ENCODE measurements at places on chromosomes 13 and 19.

- DNase-seq, result no peak
Measured at GRCh38 chr19:5070930-5071329, 102.0 kb downstream of the KDM4B start.

- DNase-seq, result no peak
Measured at GRCh38 chr13:38630780-38631179, 56.1 kb upstream of the FREM2 start.

DNA sequence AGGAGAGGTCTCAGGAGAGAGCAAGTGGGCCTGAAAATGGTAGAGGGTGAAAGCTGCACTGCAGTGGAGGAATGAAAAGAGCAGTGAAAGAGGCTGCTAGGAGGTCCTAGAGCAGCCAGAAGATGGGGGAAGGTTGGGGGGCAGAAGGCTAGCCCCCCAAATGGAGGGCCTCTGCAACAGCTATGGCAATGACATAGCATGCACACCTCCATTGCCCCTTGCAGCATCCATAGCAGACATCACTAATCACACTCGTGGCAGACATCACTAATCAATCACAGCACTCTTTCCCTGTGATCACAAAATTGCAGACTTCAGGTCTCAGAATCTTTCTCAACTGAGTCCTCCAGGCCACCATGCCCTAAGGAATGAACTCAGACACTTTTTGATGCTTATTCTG is 21.9 kb downstream of the CCL25 start:
- DNase-seq, result no peak

DNA sequence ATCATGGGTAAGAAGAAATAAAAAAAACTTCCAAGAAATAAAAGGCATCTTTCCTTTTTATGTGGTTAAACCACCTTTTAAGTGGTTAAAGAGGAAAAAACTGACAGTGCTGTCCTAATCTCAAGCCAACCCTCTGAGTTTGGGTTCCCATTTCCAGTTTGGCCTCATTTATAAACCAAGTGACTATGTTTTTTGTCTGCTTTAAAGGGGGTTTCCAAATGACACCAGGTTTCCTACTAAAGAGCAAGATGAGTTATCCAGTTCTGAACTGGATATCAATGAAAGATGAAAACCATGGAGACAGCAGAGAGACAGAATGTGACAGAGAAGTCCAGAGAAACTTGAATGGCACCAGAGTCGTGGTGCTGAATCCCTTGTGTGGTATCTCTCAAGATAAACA is 251.5 kb downstream of the ABCC4 start:
- DNase-seq, result no peak

- no peak for DNase-seq
Measured at GRCh38 chr13:88005188-88005587, 334.0 kb downstream of the SLITRK5 start.

DNA sequence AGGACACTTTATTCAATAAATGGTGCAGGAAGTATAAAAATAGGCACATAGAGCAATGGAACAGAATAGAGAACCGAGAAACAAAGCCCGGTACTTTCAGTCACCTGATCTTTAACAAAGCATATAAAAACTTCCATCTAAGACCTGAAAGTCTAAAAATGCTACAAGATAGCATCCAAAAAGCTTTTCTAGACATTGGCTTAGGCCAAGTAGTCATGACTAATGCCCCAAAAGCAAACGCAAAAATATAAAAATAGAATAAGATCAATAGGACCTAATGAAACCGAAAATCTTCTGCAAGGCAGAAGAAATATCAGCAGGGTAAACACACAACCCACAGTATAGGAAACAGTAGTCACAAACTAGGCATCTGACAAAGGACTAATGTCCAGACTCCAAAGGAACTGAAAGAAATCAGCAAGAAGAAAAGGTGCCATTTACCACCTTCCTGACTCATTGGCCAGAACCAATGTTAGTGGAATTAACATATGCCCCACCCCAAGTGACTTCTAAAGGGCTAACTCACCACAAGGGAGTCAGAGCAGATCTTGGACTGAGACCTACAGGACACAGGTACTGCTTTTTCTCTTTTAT is 40.8 kb upstream of the CEACAM21 start:
- DNase-seq, result no peak

- no peak for DNase-seq
Measured at GRCh38 chr19:41424335-41425173, 2.6 kb downstream of the B3GNT8 start.

GRCh38 chr19:53981376-53981951 is 10.0 kb upstream of the CACNG6 start:
- no peak for DNase-seq

DNA sequence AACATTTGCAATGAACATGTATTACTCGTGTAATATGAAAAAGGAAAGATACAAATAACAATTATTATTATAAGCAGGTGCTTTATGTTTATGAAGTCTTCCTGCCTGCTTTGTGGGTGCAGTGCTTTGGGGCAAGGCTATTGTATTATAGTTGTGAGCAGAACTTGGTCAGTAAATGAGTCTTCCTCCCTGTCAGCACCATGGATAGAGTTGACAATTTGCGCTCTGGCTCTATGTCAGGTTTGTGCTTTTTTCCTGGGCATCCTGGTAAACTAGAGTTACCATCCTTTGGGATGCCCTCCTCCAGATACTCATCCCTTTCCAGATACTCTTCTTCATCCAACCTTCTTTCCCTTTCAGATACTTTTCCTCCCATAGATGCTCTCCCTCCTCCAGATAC is 19.6 kb downstream of the ERICH6B start:
- no peak for DNase-seq

- no peak for DNase-seq
Measured at GRCh38 chr19:38702278-38702677, 42.0 kb downstream of the CAPN12 start.

DNA sequence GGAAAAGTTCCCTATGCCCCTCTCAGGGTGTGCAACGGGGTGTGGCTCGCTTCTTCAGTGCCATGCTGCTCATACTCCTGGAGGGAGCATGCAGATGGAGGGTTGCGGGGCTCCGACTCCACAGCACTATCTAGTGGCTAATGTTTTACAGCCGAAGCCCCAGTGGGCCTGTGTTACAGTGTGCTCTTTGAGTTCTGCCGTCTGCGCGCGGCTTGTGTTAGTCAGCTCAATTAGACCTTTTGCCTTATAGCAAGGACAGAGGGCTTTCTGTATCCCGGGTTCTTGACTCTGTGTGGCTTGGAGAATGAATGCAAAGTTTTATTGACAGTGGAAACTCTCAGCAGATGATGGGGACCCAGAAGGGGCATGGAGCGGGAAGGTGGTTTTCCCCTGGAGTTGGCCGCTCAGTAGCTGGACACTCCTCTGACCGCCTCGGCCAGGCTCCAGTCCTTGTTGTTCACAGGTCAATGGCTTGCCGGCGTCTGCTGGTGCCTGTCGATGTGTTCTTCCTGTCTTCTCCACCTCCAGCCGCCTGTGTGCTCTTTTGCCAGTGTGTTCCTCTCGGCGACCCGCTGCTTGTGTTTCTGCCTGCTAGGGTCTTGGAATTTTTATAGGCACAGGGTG is 383.4 kb downstream of the LMO7 start:
- DNase-seq, result no peak

DNA sequence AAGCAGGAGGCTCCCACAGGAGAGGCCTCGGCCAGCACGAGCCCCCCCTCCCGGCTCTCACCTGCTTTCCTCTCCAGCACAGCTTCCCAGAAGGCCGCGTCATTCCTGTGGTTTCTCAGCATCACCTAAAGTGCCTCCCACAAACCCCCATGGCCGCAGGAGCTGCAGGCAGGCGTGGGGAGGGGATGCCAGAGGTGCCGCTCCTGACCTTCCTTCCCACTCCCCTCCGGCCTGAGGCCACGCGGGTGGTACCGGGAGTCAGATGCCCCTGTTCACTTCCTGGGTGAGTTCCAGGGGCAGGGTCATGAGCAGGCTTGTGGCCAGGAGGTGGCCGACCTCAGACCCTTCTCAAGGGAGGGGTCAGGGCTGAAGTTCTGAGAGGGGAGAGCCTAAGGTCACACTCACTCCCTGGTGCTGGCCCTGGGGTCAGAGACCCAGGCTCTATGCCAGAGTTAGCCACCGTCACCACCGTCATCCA is 14.4 kb upstream of the NPAS1 start:
- DNase-seq, result no peak

DNA sequence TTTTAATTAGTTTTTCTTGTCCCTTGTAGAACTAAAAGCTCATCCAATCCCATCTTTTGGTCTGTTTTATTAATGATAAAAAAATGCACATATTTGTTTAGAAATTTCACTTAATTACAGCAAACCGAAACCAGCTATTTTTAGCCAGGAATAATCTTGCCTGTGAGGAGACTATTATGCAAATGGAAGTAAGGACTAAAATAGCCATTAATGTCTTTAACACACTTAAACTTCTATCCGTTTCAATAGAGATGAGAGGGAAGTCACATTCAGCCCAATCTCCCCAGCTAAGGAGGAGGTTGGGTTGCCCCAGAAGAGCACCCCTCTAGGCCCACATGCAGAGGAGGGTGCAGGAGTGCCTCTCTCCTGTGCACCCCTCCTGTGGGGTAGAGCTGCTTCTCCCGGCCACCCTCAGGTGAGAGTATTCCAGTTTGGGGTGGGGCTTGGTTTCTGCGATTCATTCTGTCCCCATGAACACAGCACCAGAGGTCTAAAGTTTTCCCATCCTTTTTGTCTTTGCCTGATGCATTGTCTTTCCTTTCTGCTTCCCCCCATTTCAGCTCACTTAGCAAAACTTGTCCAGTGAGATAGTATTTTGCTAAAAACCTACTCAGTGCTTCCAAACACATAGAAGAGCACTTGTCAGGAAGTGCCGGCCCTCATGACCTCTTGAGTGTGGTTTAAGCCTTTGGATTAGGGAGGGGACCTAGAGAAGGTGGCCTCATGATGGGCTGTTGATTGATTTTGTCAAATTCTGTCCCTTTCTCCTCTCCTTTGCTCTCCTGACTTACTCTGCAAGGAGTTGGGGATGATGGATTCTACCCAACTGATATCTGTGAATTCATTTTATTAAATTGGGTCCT is 28.2 kb downstream of the FGF9 start:
- no peak for DNase-seq

DNA sequence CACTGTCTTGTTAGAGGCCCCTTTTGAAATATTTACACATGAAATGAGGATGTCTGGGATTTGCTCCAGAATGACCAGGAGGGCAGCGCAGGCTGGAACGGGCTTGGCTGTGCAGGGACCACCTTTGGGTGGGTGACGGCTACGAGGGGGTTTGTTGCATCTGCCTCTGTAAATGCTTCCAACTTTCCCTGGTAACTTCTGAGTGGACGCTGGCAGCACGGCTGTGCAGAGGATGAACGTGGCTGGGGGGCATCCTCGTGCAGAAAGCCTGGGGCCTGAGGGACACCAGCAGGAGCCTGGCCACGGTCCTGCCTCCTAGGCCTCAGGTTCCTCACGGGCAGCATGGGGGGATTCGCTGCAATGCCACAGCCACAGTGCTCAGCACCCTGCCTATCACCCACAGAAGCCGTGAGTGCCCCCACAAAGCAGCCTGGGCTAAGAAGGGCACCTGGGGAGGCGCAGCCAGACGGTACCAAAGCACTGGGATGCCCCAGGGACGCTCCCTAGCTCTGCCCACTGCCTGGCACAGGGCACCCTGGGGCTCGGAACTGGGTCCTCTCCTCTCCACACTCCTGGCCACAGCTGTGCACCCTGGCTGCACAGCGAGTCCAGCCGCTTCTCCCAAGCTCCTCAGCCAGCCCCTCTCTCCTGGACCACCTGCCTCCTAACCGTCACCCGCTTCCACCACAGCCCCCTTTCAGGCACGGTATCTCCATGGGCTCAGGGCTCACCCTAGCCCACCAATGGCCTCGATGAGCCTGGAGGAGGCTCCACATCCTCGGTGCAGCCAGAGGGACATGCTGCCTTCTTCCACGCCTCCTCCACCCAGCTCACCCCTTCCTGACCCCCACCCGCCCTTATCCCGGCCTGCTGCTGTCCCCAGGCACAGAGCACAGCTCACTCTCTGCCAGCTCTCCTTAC is 44.5 kb downstream of the MLLT1 start:
- DNase-seq, result no peak

GRCh38 chr19:9848060-9848459 is 12.9 kb downstream of the PIN1 start:
- DNase-seq, result peak; percentile 21

- DNase-seq, result no peak
Measured at GRCh38 chr19:6092329-6093286, 17.7 kb downstream of the RFX2 start.
